Dermis blood vessel endothelial cell (primary cell): ENCODE measurements at places on chromosomes 6 and 20. TPM values are rescaled to one million over a fixed set of nuclear protein-coding genes. Genes with fewer than 3 reads are reported as not detected.

DNA sequence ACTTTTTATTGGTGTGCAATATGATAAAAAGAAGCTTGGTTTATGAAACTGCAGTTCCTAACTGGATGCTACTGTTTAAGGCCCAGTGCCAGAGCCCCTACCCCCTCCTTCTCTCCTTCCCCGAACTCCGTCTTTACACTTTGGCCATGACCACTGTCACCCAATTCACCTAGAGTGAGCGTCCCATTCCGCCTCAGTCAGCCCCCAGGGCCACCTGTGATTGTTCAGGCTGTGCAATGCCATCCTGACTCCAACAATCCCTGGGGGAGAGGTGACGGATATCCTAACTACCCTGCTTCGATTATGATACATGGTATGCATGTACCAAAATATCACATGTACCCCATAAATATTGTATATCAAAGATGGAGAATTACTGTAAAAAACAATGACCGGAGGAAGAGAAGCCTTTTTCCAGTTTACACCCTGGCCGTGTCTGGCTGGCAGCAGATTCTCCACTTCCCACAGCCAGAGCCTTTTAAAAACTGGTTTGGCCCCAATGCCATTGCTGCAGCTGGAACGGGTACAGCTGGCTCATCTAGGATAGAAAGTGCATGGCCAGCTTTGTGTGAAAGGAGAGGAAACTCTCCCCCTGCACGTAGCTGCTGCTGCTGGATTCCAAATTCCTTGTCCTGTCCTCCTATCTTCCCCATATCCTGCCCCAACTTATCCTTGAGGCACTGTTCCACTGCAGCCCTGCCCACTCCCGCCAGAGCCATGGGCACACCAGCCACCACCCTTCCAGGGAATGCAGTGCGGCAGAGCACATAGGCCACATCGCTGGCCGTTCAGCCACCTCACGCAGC lies 99.7 kb downstream of the JPH2 start:
- DNase-seq, result no peak

- DNase-seq, result peak; percentile 77
These were observed 90.7 kb downstream of the SNAP25 start for GRCh38 chr20:10309326-10309725.

DNA sequence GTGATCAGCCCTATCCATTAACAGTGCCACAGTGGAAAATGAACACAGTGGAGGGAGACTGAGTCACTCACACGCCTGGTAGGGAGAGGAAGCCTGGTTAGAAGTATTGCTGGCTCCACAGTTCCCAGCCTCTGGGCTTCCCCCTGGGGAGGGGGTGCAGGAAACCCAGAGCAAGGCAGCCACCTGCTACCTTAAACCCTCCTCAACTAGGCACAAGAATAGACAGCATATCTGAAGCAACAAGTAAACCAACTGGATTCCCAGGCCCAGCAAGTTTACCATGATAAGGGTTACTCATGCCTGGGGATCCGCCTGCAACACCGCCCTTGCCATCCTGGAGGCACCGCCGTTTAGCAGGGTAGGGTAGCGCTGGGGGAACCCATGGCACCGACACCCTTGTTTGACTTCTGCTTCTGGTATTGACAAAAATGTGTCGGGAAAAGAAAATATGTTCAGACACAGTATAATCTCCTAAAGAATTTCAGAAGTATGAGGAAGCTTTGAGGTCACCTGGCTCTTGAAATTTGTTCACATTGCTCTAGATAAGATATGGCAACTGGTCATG lies 38.3 kb downstream of the SLC22A23 start:
- no peak for DNase-seq

The ZNF184 gene
- 6.4 and 7.5 TPM in 2 replicates for total RNA-seq

The ULBP1 gene
- total RNA-seq, result 0.17 and 0.23 TPM in 2 replicates

GRCh38 chr6:56706981-56707726 lies 64.5 kb upstream of the DST start:
- DNase-seq, result no peak

- peak; percentile 31 for DNase-seq
These were observed 9.6 kb downstream of the LRP11 start for GRCh38 chr6:149854532-149854931.

The OR2W1 gene
- total RNA-seq, result not detected in 2 replicates

DNA sequence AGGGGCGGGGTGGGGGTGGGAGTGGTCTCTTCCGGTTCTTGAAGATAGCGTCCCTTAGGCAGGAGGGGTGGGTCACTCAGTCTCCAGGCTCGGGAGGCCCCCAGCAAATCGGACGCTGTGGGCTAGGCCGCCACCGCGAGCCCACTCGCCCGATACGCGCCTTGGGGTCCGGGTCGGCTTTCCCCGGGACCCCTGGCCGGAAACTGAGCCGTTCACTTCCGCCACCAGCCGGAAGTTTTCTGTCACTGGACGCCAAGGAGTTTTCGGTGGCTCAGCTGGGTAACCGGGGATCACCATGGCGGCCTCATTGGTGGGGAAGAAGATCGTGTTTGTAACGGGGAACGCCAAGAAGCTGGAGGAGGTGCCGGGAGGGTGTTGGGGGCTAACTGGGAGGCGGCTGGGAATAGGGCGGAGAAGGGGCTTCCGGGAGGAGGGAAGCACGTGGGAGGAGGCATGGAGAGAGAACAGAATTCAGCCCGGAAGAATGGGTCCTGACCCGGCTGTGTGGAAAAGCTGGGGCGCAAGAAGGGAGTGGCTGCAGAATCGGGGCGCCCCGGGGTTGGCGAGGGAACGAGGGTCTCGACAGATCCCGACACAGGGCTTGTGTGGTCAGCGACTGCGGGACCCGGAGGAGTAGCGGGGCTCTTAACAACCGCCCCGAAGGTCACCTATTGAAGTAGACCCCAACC lies at the start of gene ITPA:
ITPA (plus strand) TSS at position 242 of the 689 bp plus-strand sequence; CDS start at position 296, 54 bp downstream.
- DNase-seq, result peak; percentile 47

DNA sequence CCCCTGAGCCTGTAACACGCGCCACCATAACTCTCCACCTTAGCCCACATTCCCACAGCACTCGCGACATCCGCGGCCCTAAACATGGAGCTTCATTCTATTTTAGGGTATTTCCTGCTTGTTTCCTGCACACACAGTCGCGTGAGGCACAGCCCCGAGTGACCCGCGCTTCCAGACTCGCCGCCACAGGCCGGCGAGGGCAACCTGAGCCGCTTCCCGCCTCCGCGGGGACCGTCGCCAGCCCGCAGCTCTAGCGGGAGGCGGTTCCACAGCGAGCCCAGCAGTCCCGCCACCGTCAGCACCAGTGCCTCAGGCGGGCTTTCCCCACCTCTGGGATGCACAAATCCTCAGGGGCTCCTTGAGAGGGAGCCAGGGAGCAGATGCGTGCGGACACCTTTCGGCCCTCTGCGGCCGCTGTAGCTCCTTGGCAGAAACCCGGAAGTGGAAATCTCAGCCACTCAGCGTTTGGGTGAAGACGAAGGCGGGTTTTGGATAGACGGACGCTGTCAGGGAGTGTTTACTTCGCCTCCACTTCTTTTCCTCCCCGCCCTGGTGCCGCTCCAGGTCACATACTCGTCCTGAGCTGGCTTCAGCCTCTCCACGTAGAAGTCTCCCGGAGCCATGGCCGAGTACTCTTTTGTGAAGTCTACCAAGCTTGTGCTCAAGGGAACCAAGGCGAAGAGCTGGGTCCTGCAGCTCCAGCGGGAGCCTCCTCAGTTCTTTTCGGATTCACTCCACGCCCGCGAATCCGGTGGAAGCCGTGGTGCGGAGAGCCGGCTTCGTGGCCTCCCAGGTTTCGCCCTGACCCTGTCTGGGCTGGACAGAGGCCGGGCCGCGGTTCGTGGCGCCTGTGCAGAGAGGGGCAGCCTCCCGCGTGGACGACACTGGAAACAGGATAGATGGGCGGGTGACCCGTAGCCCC lies 2177.4 kb upstream of the DEFB115 start:
- no peak for DNase-seq

The NOX3 gene
- not detected in 2 replicates for total RNA-seq

The BFSP1 gene
- total RNA-seq, result 1.9 and 4.4 TPM in 2 replicates

DNA sequence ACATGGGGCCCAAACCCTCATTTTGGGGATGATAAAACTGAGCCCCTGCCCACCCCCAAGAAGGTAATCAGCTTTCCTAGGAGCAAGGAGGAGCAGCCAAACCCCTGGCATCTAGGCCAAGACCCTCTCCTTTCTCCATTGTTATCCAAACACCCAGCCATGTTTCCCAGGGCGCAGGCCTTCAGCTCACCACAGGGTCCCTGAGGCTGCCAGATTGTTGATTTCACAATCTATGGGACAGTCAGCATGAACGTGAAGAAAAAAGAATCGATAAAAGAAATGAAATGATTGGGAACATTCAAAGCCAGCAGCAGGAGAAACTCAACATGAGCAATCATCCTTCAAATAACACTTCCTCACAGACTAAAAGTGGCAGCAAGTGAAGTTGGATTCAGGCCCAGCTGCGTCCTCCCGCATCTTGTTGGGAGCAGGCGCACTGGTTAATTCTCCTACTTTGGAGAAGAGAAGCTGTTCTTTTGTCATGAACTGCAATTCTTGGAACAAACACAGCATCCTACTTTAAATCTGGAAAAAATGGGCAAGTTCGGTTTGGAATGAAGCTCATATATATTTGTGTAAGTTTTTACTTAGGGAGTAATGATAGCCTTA lies 241.8 kb upstream of the PRDM1 start:
- no peak for DNase-seq

DNA sequence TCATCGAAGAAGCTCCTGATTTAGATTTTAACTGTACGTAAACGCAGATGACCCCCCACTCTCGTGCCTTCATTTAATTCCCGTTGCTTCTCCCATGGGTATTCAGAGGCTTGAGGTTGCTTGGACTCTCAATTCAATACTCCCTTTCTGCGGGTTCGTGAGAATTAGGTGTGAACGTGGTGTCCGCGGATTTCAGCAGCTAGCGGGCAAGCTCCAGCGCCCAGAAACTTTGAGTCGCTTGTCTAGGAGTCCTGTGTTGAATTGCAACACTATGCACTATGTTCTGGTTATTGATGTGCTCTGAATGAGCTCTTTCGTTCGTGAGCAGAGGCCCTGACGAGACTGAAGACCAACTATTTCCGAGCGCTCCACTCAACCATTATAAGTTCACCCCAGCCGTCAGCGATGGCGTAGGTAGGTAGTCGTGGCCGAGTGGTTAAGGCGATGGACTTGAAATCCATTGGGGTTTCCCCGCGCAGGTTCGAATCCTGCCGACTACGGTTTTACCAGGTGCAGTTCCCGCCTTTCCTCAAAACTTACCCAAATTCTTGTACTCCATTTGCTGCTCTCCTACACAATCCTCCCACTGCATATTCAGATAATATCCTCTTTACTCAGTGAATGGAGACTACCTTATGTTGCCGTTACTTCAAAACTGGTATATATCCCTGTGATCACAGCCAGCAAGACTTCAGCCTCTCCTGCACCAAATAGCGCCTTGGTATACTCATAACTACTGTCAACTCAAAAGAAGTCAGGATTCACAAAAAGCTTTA lies 72.6 kb upstream of the ZNF184 start:
- peak; percentile 62 for DNase-seq

DNA sequence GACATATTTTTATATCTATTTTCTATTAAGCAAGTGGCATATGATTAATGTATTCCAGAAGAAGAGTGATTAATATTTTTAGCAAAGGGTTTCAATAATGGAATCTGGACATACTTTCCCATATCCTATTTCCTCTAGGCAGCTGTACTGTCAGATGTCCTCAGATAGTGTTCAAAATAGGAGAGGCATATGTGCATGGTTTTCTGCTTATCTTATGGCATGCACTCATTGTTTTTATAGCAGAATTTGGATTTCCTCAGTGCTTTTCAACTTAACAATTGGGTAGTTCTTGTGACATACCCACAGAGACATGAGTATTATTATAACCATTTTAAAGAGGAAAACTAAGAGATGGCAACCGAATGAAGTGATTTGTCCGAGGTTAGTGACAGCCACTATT lies 12.6 kb upstream of the SLC17A5 start:
- peak; percentile 79 for DNase-seq

DNA sequence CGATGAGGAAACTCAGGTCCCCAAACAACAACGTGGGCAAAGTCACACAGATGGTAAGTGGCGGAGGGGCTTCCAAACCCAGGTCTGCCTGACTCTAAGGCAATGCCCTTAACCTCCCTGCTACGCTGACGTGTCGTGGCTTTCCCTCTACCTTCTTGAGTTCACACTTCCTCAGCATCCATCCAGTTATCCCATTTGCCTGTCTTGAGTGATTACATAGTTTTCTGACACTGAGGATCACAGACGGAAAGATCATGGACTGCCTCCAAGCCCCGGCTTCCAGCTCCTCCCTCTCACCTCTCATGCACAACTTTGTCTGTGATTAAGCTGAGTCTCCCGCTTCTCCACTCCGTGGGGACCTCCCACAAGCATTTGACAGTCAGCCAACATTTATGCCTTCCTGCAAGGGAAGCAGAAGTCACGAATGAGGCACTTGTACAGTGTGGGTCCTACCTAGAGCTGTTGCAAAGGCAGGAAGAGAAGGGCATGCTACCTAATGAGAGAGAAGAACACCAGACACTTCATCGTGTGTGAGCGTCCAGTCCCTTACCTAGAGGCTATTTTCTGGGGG lies 33.8 kb downstream of the TBC1D7 start:
- peak; percentile 14 for DNase-seq

The KCNK5 gene
- total RNA-seq, result 0.17 TPM in 1 of 2 replicates, not detected in the other

The IMPG1 gene
- total RNA-seq, result not detected in 2 replicates

The DLL1 gene
- 7.5 and 7.6 TPM in 2 replicates for total RNA-seq

The HLA-DRA gene
- 0.09 TPM in 1 of 2 replicates, not detected in the other for total RNA-seq

GRCh38 chr6:7960848-7961247 lies 50.3 kb upstream of the TXNDC5 start:
- DNase-seq, result no peak

- DNase-seq, result no peak
These were observed 41.5 kb downstream of the MYH7B start for GRCh38 chr20:34997131-34997561.

- no peak for DNase-seq
These were observed 95.5 kb upstream of the SCP2D1 start for GRCh38 chr20:18718129-18718528.

The PPP1R3G gene
- 0.74 and 0.85 TPM in 2 replicates for total RNA-seq

The ARMH2 gene
- not detected in 2 replicates for total RNA-seq

The GJA1 gene
- total RNA-seq, result 482 and 745 TPM in 2 replicates

The SLC22A3 gene
- total RNA-seq, result under 0.01 TPM in 1 of 2 replicates, not detected in the other

DNA sequence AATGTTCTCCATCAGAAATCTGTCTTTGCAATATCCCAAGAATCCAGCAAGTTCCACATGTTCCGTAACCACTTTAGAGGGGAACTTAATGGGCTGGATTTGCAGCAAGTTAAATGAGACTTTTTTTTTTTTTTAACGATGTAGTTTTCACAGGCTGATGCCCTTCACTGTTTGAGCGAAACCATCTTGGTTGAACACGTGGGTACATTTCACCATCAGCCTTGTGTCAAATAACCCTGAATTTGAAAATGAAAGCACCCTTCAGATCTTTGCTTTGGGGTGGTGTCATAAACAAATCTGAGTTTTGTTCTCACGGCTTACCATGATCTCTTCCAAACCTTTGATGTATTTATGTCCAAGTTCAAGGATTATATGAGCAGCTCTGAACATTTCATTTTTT lies 73.7 kb upstream of the EXOC2 start:
- DNase-seq, result no peak

GRCh38 chr6:25958700-25959162 lies 3.9 kb upstream of the TRIM38 start:
- peak; percentile 33 for DNase-seq

The RARS2 gene
- total RNA-seq, result 31.7 and 38.3 TPM in 2 replicates

GRCh38 chr6:11622156-11622555 lies 84.6 kb downstream of the TMEM170B start:
- peak; percentile 26 for DNase-seq

The MICB gene
- 14.5 and 29.3 TPM in 2 replicates for total RNA-seq

GRCh38 chr20:4697189-4697830 lies 24.4 kb upstream of the PRND start:
- no peak for DNase-seq

The PNLDC1 gene
- 0.51 TPM in 1 of 2 replicates, not detected in the other for total RNA-seq

The LGSN gene
- not detected in 2 replicates for total RNA-seq

GRCh38 chr6:84137989-84138575 lies 89.4 kb downstream of the CEP162 start:
- peak; percentile 73 for DNase-seq

The ETV7 gene
- total RNA-seq, result 0.09 and 0.17 TPM in 2 replicates

- DNase-seq, result no peak
These were observed 106.8 kb upstream of the NUP153 start for GRCh38 chr6:17813542-17813941.
